Effector memory CD8-positive, alpha-beta T cell (primary cell): ENCODE measurements at places on chromosomes 7 and 10.

DNA sequence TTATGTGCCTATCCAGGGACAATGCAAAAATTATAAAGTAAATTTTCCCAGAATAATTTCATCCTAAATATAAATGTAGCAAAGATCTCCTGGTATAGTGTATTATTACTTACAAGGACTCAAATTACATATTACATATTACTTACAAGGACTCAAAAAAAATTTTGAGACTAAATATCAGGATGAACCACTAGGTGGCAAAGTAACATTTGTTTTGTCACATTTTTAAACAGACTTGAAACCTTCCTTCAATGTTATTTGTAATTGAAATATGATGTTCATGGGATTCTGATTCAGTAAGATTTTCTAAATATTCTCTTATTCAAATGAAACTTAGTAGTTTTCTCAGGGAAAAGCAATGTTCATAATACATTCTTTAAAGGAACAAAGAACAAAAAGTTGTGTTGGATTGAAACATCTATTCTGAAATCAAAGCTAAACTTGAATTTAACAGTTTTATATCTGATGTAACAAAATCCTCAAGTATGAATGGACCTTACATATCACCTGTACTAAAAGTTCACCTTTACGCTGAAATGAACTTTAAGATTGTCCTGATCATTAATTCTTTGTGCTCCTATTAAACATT, 74.3 kb upstream of the GNAI1 start:
- H3K4me3 ChIP-seq, result no peak overlapping the region
- no peak for DNase-seq
- H3K27ac ChIP-seq, result no peak overlapping the region
- H3K36me3 ChIP-seq, result no peaks in the 10 kb centered on the region
- H3K4me1 ChIP-seq, result no peaks in the 10 kb centered on the region

DNA sequence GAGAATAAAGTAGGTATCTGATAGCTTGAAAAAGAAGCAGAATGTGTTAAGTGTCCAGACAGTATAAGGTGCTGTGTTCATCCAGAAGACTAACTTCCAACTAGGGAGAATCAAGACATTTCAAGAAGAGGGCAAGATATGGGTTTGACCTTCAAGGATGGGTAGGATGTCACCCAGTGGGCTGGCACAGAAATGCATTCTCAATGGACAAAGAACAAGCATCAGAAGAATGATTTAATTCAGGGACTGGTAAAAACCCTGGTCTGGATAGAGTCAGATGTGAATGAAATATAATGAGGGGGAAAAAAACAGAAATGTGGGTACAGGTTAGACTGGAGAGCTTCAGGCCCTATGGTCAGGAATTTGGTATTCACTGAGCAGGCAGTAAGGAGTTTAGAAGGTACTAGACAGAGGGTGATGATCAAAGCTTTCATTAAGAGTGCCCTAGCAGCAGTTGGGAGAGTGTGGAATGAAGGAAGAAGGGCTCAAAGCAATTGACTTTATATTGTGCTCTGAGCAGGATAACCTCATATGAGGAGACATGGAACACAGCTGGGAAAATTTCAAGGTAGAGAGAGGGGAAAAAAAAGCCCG, 180.7 kb upstream of the ANK3 start:
- H3K4me3 ChIP-seq, result no peak overlapping the region
- H3K27me3 ChIP-seq, result no peaks in the 10 kb centered on the region
- no peak overlapping the region for H3K27ac ChIP-seq
- no peak for DNase-seq
- H3K4me1 ChIP-seq, result peaks cover 22% of the 10 kb centered on the region

GRCh38 chr10:71262027-71262426, 49.7 kb downstream of the UNC5B start:
- H3K4me3 ChIP-seq, result no peak overlapping the region
- no peak overlapping the region for H3K27ac ChIP-seq
- DNase-seq, result no peak

GRCh38 chr10:82310839-82311238, 435.8 kb downstream of the NRG3 start:
- H3K27ac ChIP-seq, result no peak overlapping the region
- H3K36me3 ChIP-seq, result no peaks in the 10 kb centered on the region
- H3K4me3 ChIP-seq, result no peak overlapping the region
- H3K27me3 ChIP-seq, result no peaks in the 10 kb centered on the region

GRCh38 chr10:61272781-61273180, 180.4 kb downstream of the TMEM26 start:
- no peak for DNase-seq
- no peak overlapping the region for H3K4me3 ChIP-seq
- H3K36me3 ChIP-seq, result no peaks in the 10 kb centered on the region
- peaks cover 27% of the 10 kb centered on the region for H3K27me3 ChIP-seq
- no peak overlapping the region for H3K27ac ChIP-seq

DNA sequence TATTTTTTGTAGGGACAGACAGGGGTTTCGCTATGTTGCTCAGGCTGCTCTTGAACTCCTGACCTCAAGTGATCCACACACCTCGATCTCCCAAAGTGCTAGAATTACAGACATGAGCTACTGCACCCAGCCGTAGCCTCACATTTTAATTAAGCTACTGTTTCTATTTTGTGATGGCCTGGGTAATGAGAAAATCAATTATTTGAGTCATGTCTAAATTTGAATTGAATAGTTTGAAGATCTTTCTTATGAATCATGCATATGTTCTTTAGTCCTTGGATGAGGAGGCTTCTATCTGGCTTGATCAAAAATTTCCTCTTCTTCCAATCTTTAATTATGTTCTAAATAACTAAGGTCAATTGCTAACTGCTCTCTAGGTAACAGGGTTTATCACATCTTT, 175.0 kb downstream of the REEP3 start:
- no peaks in the 10 kb centered on the region for H3K4me1 ChIP-seq
- H3K27ac ChIP-seq, result no peak overlapping the region
- no peak for DNase-seq
- H3K27me3 ChIP-seq, result no peaks in the 10 kb centered on the region
- H3K4me3 ChIP-seq, result no peak overlapping the region

- no peak overlapping the region for H3K27ac ChIP-seq
- H3K4me1 ChIP-seq, result peaks cover 6% of the 10 kb centered on the region
- H3K4me3 ChIP-seq, result no peak overlapping the region
- no peak for DNase-seq
Observed at GRCh38 chr10:22803261-22803885, 89.0 kb upstream of the PIP4K2A start.

- peaks cover 17% of the 10 kb centered on the region for H3K4me1 ChIP-seq
- H3K4me3 ChIP-seq, result peak overlapping the region; percentile 71
Observed at GRCh38 chr7:1459512-1459892, 232 bp upstream of the MICALL2 start.

DNA sequence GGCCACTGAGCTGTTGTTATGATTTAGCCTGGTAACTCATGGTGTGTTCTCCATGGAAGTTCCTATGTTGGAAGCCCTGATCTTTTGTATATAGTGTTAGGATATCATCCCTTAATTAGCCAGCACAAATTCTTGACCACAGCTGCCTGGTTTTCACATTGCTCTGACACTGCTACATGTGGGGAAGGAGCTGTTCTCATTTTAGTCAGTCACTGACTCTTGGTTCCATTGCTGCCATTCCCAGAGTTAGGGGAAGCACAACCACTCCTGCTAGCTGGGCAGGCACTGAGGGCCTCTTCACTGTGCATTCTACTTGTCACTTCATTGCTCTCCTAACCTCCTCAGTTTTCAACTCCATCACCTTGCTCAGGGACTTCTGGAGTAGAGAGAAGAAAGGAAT, 98.4 kb upstream of the GJD4 start:
- H3K27me3 ChIP-seq, result no peaks in the 10 kb centered on the region
- DNase-seq, result no peak
- no peak overlapping the region for H3K27ac ChIP-seq
- no peak overlapping the region for H3K4me3 ChIP-seq
- H3K36me3 ChIP-seq, result peaks cover 2% of the 10 kb centered on the region
- H3K4me1 ChIP-seq, result peaks cover 28% of the 10 kb centered on the region

DNA sequence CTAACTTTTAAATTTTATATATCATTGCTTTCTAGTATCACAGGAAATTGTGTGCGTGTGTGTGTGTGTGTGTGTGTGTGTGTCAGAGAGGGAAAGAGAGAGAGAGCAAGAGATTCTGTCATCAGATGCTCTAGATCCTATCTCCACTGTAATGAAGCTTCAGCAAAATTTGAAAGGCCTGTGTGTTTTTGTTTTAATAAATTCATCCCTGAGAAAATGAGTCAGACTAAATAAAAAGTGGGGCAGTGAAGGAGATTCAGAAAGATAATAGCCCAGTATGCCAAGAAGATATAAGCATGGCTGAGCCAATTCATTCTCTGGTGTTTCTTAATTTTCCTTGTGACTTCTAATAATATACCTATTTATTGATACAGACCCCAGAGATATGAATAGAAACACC, 184.2 kb upstream of the TMEM196 start:
- no peaks in the 10 kb centered on the region for H3K36me3 ChIP-seq
- no peak for DNase-seq
- no peaks in the 10 kb centered on the region for H3K27me3 ChIP-seq
- H3K4me1 ChIP-seq, result no peaks in the 10 kb centered on the region
- H3K27ac ChIP-seq, result no peak overlapping the region

DNA sequence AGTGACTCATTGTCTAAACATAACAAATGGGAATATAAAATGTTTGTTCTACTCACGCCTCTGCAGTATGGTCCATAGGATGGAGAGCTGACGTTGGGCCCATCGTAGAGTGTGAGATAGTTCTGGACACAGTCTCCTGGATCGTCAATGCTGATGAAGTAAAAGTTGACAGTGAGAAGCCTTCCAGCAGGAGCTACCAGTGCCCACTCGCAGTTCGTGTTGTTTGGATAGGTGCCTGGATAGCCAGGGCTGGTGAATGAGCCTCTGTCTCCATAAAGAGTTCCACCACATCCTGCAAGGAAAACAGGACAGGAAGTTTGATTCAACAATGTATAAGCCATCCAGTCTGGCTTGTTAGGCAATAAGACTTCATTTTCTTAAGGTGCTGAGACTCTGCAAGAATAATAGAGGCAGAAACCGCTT, 79.6 kb downstream of the OR13A1 start:
- H3K36me3 ChIP-seq, result no peaks in the 10 kb centered on the region
- no peaks in the 10 kb centered on the region for H3K4me1 ChIP-seq
- peaks cover 21% of the 10 kb centered on the region for H3K27me3 ChIP-seq
- no peak overlapping the region for H3K27ac ChIP-seq
- H3K4me3 ChIP-seq, result no peak overlapping the region

GRCh38 chr10:77566914-77567566, 70.6 kb downstream of the KCNMA1 start:
- no peak overlapping the region for H3K4me3 ChIP-seq
- H3K27me3 ChIP-seq, result peaks cover 47% of the 10 kb centered on the region
- H3K36me3 ChIP-seq, result no peaks in the 10 kb centered on the region

DNA sequence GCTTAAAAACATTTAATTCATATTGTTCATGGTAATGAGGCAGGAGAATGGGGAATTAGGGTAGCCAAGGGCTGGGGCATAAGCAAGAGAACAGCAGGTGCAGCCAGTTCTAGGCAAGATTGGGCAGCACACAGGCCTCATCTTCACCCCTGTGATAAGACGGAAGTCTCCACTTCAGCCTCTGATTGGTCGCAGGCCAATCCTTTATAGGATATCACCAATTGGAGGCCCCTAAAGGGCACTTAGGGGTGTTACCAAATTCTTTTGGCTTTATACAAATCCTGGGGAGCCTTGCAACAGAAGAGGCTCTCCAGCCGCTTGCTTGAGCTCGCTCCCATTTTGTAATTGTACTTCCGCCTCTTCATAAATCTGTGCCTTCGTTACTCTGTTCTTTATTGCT, 231.1 kb downstream of the REEP3 start:
- peaks cover 16% of the 10 kb centered on the region for H3K27me3 ChIP-seq
- no peak overlapping the region for H3K4me3 ChIP-seq
- no peaks in the 10 kb centered on the region for H3K36me3 ChIP-seq
- DNase-seq, result no peak
- H3K27ac ChIP-seq, result no peak overlapping the region

DNA sequence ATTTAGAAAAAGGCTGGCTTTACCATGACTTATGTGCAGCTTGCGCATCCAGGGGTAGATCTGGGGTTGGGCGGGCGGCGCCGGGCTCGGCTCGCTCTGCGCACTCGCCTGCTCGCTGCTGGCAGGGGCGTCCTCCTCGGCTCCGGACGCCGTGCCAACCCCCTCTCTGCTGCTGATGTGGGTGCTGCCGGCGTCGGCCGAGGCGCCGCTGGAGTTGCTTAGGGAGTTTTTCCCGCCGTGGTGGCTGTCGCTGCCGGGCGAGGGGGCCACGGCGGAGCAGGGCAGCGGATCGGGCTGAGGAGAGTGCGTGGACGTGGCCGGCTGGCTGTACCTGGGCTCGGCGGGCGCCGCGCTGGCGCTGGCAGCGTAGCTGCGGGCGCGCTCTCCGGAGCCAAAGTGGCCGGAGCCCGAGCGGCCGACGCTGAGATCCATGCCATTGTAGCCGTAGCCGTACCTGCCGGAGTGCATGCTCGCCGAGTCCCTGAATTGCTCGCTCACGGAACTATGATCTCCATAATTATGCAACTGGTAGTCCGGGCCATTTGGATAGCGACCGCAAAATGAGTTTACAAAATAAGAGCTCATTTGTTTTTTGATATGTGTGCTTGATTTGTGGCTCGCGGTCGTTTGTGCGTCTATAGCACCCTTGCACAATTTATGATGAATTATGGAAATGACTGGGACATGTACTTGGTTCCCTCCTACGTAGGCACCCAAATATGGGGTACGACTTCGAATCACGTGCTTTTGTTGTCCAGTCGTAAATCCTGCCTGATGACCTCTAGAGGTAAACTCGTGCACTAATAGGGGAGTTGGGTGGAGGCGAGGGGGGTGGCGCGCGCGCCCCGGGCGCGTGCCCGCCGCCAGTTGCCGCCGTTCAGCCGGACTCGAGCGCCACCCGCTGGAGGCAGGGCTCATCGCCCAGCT, at the start of gene HOXA5:
TSS of gene HOXA5 (minus strand) at position 659 of the 927 bp plus-strand sequence. CDS start at position 585, 74 bp downstream.
- H3K4me3 ChIP-seq, result no peak within 1 kb of the TSS
- no peaks in the 10 kb centered on the region for H3K36me3 ChIP-seq
- peaks cover 50% of the 10 kb centered on the region for H3K27me3 ChIP-seq
- no peak within 1 kb of the TSS for H3K27ac ChIP-seq

DNA sequence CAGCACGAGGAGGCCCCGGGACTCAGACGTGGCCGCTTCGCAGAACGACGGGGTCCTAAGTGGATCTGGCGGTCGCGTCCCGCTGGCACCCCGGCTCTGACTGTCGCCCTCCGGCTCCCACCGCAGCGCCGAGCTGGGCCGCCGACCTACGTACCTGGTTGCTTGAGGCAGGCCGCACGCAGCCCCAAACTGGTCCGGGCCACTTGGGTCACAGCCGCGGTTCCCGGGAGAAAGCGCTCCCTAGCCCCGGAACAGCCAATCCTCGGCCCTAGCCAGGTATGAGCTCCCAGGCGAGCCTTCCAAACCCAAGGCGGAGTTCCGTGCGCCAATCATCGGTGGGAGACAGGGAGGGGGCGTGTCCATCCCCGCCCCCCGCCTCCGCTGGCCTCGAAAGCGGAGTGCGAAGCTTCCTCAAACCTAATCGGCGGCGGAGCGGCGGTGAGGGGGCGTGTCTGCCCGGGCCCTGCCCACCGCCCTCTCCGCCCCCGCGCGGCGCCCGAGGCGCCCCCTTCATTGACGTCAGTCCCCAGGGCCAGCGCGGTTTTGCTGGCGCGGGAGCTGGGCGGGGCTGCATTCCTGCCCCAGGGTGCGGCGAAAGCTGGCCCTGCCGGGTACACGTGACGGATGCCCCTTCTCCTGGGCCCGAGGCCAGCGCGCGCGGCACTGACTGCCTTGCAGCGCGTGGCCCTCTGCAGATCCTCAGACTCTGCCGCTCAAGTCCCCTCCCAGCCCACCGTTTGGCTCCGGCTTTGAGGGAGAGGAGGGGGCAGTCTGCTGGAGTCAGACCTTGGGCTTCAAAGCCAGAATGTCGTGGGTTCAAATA, at the start of gene AVPI1:
TSS of gene AVPI1 (minus strand) at position 280 of the 823 bp plus-strand sequence. CDS start 7,336 bp downstream, outside the sequence.
- H3K36me3 ChIP-seq, result peaks cover 8% of the 10 kb centered on the region
- peaks cover 9% of the 10 kb centered on the region for H3K4me1 ChIP-seq
- peak within 1 kb of the TSS; percentile 81 for H3K4me3 ChIP-seq
- H3K27me3 ChIP-seq, result no peaks in the 10 kb centered on the region
- peak; percentile 95 for DNase-seq
- H3K27ac ChIP-seq, result peak within 1 kb of the TSS; percentile 67
